Daoy (cell line): ENCODE measurements at places on chromosomes 1 and 21. TPM values are rescaled to one million over a fixed set of nuclear protein-coding genes. Genes with fewer than 3 reads are reported as not detected.

DNA sequence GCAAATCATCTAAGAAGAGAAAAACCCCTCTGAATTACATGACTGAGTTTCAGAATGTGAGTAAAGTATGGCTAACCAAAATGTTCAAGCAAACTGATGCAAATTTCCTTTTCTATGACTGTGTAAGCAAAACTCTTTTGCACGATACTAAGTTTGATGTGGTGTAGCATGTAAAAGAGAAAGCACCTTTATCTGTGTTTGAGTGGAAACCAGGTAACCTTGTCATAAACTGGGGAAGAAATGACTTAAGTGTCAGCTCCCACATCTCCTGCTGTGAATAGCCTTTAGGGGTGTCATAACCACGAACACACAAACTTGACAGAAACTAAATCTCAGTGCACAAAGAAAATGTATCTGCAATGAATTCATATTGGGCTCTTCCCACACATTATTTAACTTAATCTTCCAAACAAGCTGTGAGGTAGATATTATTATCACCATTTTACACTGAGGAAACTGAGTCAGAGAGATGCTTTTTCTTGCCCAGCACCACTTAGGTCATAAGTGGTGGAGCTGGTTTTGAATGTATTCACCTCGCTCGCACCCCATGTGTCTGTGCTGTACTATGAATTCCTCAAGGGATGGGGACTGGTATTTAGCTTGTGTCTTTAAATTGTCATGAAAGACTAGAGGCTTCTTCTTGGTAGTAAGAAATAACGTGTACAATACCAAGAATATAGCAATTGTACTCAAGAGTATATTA lies 32.9 kb upstream of the IL12RB2 start:
- no peak for DNase-seq

GRCh38 chr1:2258122-2258681 lies 30.1 kb downstream of the SKI start:
- no peak for DNase-seq

DNA sequence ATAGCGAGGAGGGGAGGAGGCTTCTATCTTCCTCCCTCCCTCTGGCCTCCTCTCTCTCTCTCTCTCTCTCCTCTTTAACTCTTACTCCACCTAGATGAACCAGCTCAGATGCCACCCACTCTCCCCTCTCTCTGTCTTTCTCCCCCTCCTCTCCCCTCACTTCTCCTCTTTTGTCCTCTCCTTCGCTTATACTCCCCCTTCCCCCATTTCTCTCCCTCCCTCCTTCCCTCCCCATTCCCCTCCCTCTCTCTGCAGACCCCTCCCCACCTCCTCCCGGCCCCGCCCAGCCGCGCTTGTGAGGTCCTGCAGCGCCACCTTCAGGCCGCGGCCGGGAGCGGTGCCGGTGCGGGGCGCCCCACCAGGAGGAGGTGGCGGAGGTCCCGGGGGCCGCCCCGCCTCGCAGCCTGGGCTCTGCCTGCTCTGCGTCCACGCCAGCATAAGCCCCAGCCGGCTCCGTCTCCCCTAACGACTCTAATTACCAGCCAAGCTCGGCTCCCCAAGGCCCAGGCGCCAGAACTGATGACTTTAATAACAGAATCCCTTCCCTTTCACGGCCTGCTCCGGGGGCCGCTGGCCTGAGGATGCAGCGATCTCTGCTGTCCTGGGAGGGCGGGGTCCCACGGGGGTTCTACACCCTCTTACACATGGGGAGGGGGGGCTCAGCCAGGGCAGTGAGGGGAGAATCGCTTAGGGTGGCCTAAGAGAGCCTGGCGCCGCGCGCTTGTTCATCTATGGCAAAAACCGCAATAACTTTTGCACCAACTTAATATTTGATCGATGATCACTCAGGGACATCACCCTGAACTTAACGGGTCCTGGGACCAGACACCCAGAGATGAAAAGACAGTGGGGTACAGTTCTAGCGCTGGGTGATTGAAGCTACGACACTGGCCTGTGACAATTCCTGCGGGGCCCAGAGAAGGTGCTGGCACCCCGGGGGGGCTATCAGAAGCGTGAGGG lies 637.3 kb downstream of the MATN1 start:
- peak; percentile 70 for DNase-seq

GRCh38 chr1:78540048-78540447 lies 49.3 kb downstream of the PTGFR start:
- peak; percentile 24 for DNase-seq

DNA sequence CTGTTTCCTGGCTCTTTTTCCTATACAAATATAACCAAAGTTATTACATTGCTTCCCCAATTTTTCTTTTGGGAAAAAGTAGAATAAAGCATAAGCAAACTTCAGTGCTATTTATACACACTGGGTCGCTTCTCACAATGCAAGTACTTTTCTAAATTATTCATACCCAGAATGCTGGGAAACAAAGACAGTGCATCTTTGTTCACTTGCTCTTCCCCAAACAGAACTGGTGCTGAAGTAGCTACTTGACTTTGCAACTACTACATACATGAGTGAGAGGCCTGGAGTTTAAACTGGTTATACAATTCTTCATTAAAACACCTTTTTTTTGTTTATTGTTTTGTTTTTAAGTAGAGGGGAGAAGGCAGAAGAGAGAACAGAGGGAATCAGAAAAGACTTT lies 40.2 kb downstream of the STX6 start:
- DNase-seq, result no peak

DNA sequence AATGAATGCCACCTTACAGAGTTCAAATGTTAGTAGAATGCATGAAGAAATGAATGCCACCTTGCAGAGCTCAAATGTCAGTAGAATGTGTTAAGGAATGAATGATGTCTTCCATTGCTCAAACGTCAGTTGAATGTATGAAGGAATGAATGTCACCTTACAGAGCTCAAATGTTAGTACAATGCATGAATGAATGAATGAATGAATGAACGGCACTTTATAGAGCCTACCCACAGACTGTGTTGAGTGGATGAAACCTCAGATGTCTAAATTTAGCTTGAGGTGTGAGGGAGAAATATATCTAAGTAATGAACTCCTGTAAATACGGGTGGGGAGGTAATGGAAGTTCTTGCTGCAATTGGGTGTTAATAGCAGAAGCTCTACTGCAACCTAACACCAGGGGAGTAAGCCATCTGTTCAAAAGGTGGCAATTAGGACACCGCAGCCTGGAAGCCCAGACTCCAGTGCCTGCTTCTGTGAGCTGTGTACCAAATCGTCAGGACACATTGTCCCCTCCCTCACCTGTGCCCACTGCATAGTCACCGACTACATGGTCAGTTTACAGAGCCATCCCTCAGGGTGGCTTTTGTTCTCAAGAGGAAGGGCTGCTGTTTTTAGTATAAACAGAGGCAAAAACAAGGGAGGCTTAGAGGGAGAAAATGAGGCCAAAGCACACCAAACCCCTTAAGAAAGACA lies 26.7 kb downstream of the SUSD4 start:
- DNase-seq, result no peak

DNA sequence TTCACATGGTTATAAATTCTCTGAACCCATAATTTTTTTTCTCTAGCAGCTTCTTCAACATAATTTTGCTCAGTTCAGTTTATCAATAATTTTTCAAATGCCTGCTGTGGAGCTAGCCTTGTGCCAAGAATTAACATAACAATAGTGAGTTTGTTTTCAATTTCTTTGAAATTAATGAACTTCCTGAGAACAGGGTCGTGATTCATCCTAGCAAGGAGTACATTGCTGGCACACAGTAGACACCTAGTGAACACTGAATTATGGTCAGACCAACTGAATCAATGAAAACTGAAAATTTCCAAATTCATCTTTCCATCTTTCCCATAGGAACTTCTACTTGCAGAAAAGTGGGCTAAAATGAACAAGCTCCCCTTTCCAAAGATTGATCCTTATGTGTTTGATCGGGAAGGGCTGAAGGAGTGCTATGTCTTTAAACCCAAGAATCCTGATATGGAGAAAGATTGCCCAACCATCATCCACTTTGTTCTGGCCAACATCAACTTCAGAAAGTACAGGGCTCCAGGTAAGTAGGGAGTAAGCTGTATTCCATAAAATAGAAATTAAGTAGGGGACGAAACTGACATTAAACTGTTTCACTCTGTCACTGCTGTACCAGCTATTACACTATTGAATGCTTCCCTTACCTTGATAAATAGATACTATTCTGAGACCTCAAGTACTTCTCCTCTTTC lies 148.7 kb downstream of the PLA2G4A start:
- peak; percentile 40 for DNase-seq

GRCh38 chr1:156599811-156600210 lies 1.5 kb downstream of the GPATCH4 start:
- peak; percentile 18 for DNase-seq

GRCh38 chr1:62962014-62962812 lies 178.3 kb downstream of the ATG4C start:
- DNase-seq, result no peak

GRCh38 chr1:204409123-204409522 lies 2.5 kb downstream of the PPP1R15B start:
- no peak for DNase-seq

- no peak for DNase-seq
Measured at GRCh38 chr1:46300673-46301405, 2.6 kb downstream of the LRRC41 start.

GRCh38 chr1:48944811-48945210 lies 168.1 kb upstream of the BEND5 start:
- no peak for DNase-seq

- no peak for DNase-seq
Measured at GRCh38 chr1:99228153-99228552, 36.1 kb upstream of the PLPPR4 start.

- DNase-seq, result no peak
Measured at GRCh38 chr1:17892225-17892624, 137.1 kb downstream of the ACTL8 start.

GRCh38 chr1:9239622-9240401 lies 5.2 kb downstream of the H6PD start:
- DNase-seq, result peak; percentile 80

GRCh38 chr1:102954576-102954975 lies 153.7 kb downstream of the COL11A1 start:
- DNase-seq, result no peak

- no peak for DNase-seq
Measured at GRCh38 chr1:229381234-229381633, 38.4 kb upstream of the CCSAP start.

DNA sequence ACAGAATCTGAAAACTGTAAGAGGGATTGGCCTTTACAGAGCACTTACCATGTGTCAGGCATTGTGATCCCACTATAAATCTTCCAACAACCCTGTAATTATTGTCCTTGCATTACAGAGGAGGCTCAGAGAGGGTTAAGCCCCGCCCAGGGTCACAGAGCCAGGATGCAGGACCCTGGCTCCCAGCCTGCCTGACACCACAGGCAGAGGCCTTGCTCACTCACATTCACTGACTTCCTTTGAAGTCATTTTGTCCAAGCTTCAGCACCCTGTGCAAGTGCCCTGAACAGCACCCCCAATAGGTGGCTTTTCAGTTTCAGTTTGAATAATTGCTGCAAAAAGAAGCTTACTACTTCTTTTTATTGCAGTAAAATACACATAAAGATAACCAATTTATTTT lies 256.8 kb upstream of the NFIA start:
- DNase-seq, result no peak

GRCh38 chr1:234743791-234744611 lies 134.0 kb upstream of the IRF2BP2 start:
- DNase-seq, result peak; percentile 78

DNA sequence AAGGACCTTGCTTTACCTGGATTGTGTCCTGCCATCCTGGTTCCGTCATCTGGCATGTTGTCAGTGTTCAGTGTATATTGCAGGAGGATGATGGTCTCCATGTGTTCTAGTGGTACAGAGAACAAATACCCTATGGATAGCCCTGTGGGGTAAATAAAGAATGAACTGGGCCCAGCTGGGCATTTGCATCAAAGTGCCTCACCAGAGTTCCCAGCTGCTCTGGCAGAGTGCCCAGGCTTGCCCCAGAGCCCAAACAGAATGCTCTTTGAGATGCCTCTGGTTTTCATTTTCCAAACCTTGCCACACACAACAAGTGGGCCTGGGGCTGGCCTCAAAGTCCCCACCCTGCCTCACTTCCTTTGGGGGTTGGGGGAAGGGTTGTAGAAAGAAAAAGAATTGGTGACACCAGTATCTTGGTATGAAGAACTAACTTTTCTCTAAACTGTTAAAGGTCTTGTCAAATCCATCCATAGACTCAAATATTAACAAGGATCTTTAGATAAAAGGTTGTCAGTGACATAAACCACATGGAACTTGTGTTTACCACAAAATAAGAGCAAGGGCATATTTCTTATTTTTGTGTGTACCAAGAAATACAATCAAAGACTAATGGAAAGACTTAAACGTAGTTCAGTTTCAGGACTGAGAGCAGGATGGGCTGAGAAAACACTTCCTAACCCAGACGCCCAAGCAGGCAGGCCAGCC lies 82.2 kb downstream of the LMO4 start:
- DNase-seq, result peak; percentile 24

CHRNB2 gene
- 0.80 and 1.0 TPM in 2 replicates for total RNA-seq

MINDY1 gene
- total RNA-seq, result 6.6 and 12.1 TPM in 2 replicates

KRTAP7-1 gene
- total RNA-seq, result not detected in 2 replicates

FNDC5 gene
- 2.0 and 2.7 TPM in 2 replicates for total RNA-seq

LCE1F gene
- not detected in 2 replicates for total RNA-seq

CDC42BPA gene
- 18.5 and 27.7 TPM in 2 replicates for total RNA-seq

CPTP gene
- 7.0 and 12.9 TPM in 2 replicates for total RNA-seq

FOXD3 gene
- 0.12 and 3.4 TPM in 2 replicates for total RNA-seq
